ENCODE measurements at places on chromosomes 7 and 10.

DNA sequence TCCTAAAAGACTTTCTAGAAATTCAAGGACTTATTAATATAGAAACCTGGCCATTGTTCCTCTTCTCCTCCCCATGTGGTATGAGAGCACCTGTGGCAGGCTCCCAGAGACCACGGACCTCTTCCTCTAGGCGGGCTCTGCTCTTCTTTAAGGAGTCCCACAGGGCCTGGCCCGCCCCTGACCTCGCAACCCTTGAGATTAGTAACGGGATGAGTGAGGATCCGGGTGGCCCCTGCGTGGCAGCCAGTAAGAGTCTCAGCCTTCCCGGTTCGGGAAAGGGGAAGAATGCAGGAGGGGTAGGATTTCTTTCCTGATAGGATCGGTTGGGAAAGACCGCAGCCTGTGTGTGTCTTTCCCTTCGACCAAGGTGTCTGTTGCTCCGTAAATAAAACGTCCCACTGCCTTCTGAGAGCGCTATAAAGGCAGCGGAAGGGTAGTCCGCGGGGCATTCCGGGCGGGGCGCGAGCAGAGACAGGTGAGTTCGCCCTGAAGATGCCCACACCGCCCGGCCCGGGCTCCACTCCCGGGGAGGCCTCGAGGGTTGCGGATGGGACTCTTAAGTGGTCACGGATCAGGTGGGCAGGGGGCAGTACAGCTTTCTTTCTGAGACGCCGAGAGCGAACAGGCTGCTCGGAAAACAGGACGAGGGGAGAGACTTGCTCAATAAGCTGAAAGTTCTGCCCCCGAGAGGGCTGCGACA is at the start of gene SLC26A4:
TSS of gene SLC26A4 (plus strand) at position 448 of the 700 bp plus-strand sequence. CDS start 814 bp downstream, outside the sequence.
- DNase-seq, result no peak

DNA sequence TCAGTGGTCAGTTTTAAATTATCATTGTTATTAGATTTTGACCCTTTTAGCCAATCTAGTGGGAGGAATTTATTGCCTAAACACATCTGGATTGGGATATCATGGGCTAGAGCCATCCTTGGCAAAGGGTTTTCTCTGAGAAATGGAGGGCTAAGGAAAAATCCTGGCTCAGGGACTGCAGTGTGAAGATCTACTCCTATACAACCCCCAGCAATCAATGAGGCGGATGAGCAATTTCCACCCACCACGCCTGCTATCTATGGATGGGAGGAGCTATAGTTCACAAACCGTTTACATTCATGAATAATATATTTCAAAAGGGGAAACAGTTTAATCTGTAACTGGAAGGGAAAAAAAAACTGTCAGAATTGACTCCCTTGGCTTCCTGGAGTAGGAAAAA is 2.7 kb downstream of the CAV1 start:
- DNase-seq, result no peak

- no peak for DNase-seq
Observed at GRCh38 chr10:113967126-113967525, 76.5 kb upstream of the ADRB1 start.

DNA sequence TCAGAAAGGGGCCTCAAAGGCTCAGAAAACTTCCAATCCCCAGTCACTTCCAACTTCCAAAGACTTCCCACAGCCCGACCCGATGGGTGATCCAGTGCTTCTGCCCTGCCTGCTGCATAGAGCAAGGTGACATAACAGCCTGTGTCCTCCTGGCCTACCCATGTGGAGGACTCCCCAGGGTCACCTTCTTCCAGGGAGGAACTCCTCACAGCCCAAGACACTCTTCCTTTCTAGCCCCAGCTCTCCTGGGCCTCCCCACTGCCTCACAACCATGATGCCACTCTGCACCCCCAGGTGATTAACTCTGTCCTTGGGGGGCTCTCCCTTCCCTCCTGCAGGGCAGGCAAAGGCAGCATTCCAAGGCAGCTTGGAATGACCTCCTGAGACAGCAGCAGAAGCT is 158.4 kb upstream of the PDE1C start:
- no peak for DNase-seq

DNA sequence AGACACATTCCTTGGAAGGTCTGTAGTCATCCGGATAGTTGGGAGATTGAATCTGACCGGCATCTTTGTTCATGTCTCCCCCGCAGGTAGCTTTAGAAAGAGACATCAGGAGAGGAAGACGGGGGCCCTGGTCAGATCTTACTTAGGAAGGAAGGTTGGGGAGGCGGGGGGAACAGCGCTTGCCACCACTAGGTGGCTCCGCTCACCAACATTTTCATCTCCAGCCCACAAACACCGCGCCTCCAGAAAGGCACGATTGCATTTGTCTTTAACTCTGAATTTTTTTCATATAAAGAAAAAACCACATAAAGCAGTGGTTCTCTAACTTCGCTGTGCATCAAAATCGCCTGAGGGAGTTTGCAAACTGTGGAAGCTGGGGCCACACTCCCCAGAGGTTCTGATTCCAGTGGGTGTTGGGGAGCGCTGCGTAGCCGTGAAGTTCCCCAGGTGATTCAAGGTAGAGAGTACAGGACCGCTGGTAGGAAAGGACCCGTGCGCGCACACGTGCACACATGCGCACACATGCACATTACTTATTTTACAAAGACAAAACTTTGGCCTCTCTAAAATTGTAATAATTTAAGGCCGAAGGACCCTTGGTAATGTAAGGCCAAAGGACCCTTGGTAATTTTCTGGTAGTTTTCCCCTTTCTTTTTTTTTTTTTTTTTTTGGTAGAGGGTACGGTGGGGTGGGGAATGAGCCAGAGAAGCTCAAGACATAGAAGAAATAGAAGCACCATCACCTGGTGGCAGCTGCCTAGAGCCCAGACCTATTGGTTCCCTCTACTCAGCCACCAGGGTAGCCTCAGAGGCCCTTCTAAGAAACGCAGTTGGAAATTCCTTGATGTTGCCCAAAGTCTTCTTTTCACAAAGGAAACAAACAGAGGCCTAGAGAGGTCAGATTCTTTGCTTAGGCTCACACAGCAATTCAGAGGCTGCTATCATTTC is 37.4 kb upstream of the OPALIN start:
- no peak for DNase-seq

DNA sequence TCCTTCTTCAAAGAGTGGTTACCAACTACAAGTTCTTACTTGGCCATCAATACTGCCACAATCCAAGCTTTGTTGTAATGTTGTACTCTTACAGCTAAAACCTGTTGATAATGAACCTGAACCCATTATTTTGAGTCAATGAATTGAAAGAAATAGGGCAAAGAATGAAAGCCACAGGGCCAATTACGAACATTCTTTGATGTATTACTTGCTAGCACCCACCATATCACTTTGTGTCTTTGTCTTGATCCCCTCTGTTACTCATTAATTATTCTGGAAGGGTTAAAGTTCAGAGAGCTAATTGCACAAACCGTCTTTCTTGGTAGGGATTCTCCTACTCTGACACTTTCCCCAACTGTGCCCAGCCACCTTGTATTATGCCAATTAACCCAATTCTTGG is 53.2 kb upstream of the TFEC start:
- no peak for DNase-seq

GRCh38 chr10:118032564-118032963 is 14.2 kb downstream of the RAB11FIP2 start:
- DNase-seq, result no peak

- no peak for DNase-seq
Observed at GRCh38 chr7:157016024-157016351, 5.5 kb upstream of the MNX1 start.
